ENCODE measurements at places on chromosomes 4 and X.

DNA sequence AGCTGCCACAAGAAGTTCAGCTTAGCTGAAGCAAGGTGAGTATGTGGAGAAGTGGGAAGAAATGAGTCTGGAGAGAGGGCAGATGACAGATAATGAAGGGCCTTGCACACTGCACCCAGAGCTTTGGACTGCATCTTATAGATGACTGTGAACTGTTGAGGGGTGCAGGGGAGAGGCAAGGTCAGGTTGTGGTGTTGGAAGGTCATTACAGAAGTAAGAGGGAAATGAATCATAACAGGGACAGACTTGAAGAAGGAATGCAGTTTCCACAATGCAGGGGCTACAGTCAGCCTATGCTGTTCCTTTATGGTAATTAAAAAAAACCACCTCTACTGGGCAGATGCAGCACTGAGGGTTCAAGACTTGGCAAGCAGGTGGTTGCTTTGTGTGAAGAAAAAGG lies 4.8 kb upstream of the IGFBP7 start:
- DNase-seq = no peak

- DNase-seq = no peak
These were observed 714.5 kb downstream of the GRID2 start for GRCh38 chr4:93018243-93018642.

- DNase-seq = no peak
These were observed 40.8 kb upstream of the GRPEL1 start for GRCh38 chr4:7108660-7109059.

DNA sequence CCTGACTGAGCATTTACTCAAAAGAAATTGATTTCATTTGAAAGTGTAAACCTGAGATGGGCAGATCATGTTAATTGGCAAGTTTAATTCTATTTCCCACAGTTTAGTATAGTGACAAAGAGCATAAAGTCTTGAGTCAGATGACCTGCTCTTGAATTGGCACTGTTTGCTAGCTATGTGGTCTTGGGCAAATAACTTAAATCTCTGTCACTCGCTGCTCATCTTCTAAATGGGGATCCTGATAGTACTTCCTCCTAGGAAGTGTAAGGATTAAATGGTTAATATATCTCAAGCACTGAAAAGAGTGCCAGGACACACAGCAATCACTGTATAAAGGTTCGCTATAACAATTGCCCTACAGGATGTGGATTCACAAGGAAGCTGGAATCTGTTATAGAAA lies 242.8 kb upstream of the JADE1 start:
- DNase-seq = no peak

- no peak for DNase-seq
These were observed 6.0 kb upstream of the CWH43 start for GRCh38 chr4:48979914-48980579.

GRCh38 chrX:11757719-11758399 lies at the start of gene MSL3:
TSS of gene MSL3 (plus strand) at chrX:11758237. CDS start at chrX:11758264, 27 bp downstream.
- peak; percentile 58 for DNase-seq

- DNase-seq = no peak
These were observed 496.6 kb downstream of the IL1RAPL1 start for GRCh38 chrX:29083823-29084222.

DNA sequence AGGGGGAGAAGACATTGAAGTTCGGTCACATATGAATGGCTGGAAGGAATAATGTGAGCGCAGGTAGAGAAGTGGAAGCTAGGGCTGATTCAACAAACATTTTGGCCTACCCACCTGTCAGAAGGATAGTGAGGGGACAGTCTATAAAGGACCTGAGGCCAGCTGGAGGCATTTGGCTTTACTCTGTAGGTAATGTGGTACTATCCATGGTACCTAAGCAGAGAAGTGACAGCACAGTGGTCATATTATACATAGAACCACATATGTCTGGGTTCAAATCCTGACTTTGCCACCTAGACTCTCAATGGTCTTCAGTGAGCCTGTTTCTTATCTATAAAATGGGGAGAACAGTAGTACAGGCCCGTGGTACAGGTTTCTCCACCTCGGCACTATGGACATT lies 257.1 kb downstream of the EVC2 start:
- DNase-seq = no peak

DNA sequence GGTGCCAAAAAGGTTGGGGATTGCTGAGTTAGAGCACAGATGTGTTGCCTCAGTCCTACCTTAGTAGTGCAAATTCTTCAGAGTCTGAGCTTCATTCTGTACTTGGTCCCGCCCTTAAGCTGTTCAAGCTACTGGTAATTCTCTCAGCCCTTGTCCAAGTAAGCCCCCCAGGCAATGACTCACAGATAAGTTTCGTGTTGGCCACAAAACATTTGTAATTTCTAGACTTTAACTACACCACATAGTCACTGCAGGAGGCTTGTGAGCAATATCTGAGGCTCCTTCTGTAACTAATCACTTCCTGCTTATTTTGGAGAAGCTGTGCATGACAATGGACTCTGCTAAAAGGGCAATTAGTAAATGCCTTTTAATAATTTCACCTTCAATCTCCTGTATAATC lies 1420.5 kb downstream of the PCDH7 start:
- DNase-seq = no peak

DNA sequence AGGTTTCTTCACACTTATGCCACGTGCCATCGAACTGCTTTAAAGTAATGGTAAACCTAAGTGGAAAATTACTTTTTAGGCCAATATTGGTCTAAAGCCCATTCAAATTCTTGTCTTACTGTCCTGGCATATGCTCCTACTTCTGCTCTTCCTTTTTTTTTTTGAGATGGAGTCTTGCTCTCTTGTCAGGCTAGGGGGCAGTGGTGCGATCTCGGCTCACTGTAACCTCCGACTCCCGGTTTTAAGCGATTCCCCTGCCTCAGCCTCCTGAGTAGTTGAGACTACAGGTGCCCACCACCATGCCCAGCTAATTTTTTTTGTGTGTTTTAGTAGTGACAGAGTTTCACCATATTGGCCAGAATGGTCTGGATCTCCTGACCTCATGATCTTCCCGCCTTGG lies 129.0 kb upstream of the TECRL start:
- no peak for DNase-seq

DNA sequence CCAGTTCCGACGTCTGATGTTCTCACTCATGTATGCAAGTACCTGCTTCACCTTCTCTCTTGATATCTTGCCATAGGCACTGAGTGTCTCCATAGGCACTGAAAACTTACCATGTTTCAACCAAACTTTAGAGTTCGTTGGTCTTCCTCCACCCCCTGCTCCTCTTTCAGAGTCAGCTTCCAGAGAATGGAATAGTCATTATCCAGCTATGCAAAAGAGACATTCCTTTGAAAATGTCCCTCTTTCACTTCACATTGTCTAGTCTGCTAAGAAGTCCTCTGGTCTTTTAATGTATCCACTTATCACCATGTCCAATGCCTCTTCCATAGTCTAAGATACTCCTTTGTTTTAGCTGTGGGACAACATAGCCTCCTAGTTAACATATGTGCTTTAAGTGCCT lies 566.0 kb upstream of the TENM3 start:
- DNase-seq = no peak

- no peak for DNase-seq
These were observed 112.8 kb upstream of the LRPAP1 start for GRCh38 chr4:3644849-3645627.

DNA sequence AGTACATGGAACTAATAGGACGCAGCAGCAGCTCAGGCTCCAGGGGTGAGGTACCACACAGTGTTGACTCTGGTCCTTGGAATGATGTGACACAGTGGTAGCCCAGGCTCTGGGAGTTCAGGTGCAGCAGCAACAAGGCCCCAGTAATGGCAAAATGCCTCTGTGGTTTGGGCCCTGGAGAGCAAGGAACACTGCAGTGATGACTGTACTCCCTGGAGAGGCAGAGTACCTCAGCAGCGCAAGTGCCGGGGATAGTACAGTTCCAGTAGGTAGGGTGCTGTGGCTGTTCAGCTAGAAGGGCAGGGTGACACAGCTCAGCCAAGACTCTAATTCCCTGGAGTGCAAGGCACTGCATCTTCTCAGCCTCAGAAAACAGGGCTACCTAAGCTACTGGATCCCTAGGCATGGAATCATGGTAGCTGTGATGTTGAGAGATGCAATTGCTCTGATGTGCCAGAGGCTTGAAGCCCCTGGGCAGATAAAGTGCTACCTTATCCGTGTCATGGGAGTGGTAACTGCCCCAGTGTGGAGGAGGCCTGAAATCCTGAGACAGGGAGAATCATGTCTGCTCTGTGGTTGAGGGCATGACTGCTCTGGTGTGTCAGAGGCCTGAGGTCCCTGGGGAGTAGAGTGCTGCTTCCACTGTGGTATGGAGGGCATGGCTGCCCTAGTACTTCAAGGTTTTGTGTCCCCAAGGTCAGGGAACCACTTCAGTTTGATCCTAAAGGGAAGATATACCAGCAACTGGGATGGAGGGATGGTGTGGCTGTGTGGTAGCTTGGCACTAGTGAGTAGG lies 55.2 kb downstream of the AREG start:
- no peak for DNase-seq

GRCh38 chr4:4260185-4260751 lies 12.2 kb upstream of the TMEM128 start:
- DNase-seq = no peak

- DNase-seq = no peak
These were observed 140.9 kb upstream of the KLF3 start for GRCh38 chr4:38523054-38523453.

GRCh38 chr4:11769434-11769833 lies 340.7 kb upstream of the HS3ST1 start:
- no peak for DNase-seq

DNA sequence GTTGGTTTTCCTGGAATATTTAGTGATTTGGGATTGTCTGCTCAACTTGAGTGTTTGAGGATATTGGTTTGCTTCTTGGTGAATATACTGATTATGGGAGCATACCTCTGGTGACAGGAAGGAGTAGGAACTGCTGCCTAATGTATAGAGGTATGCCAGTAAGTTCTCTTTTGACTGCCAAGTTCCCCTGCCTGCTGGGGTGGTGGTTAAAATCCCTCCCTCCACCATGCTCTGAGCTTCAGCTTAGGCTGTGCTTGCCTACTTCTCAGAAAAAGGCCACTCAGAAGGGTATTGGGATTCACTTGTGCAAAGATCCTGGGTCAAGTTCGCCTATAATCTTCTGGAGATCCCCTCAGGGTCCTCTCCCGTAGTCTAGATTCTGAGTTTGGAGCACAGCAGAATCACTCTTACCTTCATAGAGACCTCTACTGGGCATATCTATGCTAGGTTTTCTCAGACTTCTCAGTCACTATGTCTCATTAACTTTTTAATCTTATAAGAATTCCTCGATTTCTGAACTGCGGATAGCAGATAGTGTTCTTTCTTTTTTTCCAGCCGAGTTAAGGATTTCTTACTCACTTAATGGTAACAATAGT lies 44.7 kb upstream of the DCK start:
- no peak for DNase-seq

- no peak for DNase-seq
These were observed at the start of gene OPRPN for GRCh38 chr4:70397580-70397979. TSS of gene OPRPN (plus strand) at chr4:70397940. CDS start at chr4:70399286, 1,346 bp downstream.

DNA sequence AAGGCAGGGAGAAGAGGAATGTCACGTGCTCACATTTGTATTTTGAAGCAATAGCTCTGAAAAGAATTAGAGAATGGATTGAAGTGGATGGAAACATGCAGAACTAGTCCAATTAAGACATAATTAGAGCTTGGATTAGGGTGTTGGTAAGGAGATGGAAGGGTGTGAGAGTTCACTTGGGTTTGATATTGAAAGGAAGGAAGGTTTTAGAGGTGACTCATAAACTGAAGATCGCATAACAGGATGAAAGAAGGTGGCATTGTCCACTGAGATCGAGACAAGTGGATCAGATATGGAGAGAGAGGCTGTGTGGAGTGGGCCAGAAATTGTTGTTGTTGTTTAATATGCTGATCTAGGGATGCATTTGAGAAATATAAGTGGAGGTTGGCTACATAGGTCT lies 244.0 kb upstream of the SMIM31 start:
- DNase-seq = no peak

DNA sequence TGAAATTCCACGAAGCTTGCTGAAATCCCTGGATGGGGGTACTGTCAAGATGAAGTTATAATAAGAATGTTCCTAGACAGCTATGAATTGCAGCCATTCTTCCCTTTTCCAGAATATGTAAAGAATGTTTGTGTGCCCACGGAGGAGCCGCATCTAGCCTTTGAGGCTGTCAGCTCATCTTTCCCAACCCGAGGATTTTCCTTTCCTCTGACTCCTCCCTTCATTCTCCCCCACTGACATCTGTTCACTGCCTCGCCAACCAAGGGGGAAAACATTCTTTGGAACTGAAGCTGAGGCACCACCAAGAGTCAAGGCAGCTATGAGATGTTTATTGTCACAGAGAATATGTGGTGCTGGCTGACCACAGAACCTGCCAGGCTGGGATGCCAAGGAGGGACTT lies 8.8 kb downstream of the NHSL2 start:
- no peak for DNase-seq

DNA sequence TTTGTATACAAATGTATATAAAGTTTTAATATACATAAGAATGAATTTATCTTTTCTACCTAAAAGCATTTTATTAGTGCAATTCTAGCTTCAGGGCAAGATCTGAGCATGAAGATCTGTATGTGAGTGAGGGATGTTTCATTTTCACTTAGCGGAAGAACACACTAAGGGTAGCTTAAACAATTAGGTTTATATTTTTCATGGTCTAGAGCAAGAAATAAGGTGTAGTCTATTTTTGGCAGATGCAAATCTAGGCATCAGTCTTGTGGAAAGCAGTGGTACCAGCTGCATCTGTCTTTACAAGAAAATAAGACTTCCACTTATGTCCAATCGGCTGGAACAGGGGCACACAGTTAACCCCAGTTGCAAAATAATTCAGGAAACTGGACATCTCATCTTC lies 433.3 kb downstream of the ADAM29 start:
- no peak for DNase-seq

DNA sequence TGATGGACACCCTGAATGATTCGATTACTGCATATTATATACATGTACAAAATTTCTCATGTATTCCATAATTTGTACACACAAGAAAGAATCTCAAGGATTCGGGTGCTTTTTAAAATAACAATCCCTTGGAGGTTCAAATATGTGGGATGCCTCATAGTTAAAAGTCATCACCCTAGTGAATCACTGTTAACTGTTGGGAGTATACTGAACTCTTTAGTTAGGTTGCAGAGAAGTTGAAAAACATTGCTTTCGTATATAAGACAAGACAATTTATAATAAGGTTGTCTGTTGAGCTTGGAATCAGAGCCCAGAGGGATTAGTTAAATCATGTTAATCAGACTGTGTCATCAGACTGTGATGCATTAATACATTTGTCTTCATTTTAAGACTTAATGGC lies 15.6 kb downstream of the DCK start:
- DNase-seq = no peak

DNA sequence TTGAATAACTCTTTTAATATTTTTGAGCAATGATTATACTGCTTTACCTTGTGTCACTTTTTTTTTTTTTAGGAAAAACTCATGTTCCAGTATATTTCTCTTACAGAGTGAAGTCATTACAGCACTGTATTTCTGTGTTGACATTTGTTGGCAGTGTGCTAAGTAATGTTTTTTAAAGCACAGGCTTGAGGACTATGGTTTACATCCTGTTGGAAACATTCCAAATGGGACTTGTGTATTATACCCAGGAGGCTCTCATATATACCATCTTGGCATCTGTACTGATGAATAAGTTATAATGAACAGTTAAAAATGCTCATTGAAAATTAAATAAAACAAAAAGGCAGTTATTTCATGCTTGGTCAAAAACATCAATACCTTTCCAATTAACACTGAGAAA lies 33.8 kb downstream of the CEP44 start:
- no peak for DNase-seq

GRCh38 chrX:3548765-3549391 lies 164.6 kb downstream of the PRKX start:
- DNase-seq = peak; percentile 3

- DNase-seq = no peak
These were observed 20.4 kb upstream of the BRS3 start for GRCh38 chrX:136467303-136467702.
